ENCODE measurements at places on chromosomes 5 and 9. TPM values are rescaled to one million over a fixed set of nuclear protein-coding genes. Genes with fewer than 3 reads are reported as not detected.

- DNase-seq: no peak
Observed at GRCh38 chr5:141817631-141818030, 60.6 kb downstream of the PCDH1 start.

TLX3 gene
- total RNA-seq: not detected

GRCh38 chr9:91515074-91515687 is 91.5 kb upstream of the NFIL3 start:
- DNase-seq: no peak

ENG gene
- 3.1 TPM for total RNA-seq

GRCh38 chr9:85703398-85703797 is 38.4 kb downstream of the AGTPBP1 start:
- peak; percentile 50 for DNase-seq
